Uterus (tissue), 4 donors: ENCODE measurements at places on chromosomes 11 and 22. TPM values are rescaled to one million over a fixed set of nuclear protein-coding genes. Genes with fewer than 3 reads are reported as not detected.
A peak's percentile ranks its signal among the peaks of the same experiment; 100 is the strongest.

GRCh38 chr22:30649430-30650007, 13.9 kb downstream of the SLC35E4 start:
- no peaks in the 10 kb centered on the region for H3K36me3 ChIP-seq
- H3K27ac ChIP-seq = no peak overlapping the region
- H3K4me3 ChIP-seq = no peak overlapping the region
- no peaks in the 10 kb centered on the region for H3K27me3 ChIP-seq
- peak; percentile 50 for DNase-seq

DNA sequence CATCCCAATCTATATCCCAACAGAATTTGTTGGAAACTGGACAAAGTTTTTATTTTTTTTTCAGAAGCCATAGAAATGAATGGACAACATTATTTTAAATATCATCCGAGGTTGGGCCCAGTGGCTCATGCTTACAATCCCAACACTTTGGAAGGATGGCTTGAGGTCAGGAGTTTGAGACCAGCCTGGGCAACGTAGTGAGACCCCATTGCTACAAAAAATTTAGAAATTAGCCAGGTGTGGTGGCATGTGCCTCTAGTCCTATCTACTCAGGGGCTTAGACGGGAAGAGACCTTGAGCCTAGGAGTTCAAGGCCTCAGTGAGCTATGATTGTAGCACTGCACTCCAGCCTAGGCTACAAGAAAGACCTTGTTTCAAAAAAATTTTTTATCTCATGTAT, 4.1 kb upstream of the SLC37A4 start:
- no peaks in the 10 kb centered on the region for H3K27me3 ChIP-seq
- H3K4me1 ChIP-seq = no peaks in the 10 kb centered on the region
- no peak overlapping the region for H3K27ac ChIP-seq
- no peak for DNase-seq
- H3K4me3 ChIP-seq = no peak overlapping the region

- no peaks in the 10 kb centered on the region for H3K4me1 ChIP-seq
- no peak overlapping the region for H3K27ac ChIP-seq
- no peaks in the 10 kb centered on the region for H3K27me3 ChIP-seq
- DNase-seq = no peak
Measured at GRCh38 chr11:36065436-36065835, 121.6 kb downstream of the LDLRAD3 start.

DNA sequence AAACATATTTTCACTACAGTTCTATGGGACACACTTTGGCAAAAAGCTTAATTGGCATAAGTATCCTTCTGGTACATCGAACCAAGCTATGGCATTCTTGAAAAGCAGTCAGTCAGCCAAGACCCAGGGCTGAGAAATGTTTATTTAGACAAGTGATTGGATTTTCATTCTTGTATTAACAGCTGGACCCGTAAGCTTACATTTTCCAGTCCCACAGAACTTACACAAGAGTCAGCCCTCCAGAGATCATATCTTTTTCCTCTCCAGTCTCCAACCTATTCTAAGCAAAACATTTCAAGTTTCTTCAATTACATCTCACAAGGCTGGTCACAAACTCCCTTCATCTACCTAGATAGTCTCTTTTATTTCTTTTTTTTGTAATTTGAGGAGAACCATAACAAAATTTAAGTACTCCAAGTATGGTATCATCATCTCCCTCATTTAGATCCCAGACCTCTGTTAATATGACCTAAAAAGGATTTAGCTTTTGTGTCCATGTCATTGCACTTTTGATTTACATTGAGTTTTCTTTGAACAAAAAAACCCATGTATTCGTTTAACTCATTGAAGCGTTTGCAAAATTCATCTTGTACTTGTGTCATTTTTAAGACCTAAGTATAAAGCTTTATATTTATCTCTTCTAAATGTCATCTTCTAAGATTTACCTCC, 67.9 kb upstream of the GRK3 start:
- H3K27me3 ChIP-seq = no peaks in the 10 kb centered on the region
- no peak overlapping the region for H3K27ac ChIP-seq
- no peak for DNase-seq
- no peaks in the 10 kb centered on the region for H3K36me3 ChIP-seq

DNA sequence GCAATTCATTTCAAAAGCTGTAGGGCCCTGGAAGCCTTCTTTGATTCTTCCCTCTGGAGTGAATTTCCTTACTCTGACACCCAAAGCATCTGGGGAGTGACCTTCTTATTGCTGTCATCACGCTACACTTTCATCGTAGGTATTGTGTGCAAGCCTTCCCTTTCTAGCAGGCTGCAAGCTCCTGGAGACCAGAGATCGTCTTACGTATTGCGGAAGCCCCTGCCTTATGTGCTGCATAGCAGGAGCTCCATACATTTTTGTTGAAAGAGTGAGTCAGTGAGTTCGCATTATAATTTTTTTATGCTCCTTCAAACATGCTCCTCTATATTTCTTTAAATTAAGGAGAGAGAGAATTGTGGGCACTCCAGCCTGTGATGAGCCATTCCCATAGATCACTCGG, 21.2 kb upstream of the TMEM218 start:
- no peak overlapping the region for H3K27ac ChIP-seq
- H3K4me3 ChIP-seq = no peak overlapping the region
- DNase-seq = no peak
- H3K36me3 ChIP-seq = no peaks in the 10 kb centered on the region
- H3K27me3 ChIP-seq = no peaks in the 10 kb centered on the region

DNA sequence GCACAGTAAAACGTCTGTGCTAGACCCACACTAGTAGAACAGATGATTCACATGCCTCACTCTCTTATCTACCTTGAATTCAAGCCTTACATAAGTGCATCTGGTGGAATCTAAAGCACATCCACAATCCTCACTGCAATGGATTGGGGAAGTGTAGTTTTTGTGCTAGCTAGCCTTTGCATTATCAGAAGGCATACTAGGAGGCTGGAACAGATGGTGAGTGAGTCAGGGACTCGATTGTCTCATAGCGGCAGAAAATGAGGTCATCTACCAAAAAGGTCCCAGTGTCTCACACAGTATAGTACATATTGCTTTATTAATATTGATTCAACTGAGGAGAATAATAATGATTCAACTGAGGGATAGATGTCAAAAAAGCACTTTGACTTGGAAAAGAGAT, 9.3 kb downstream of the MSANTD4 start:
- no peak overlapping the region for H3K27ac ChIP-seq
- H3K36me3 ChIP-seq = no peaks in the 10 kb centered on the region
- H3K4me1 ChIP-seq = no peaks in the 10 kb centered on the region
- H3K4me3 ChIP-seq = no peak overlapping the region

- DNase-seq = no peak
- no peaks in the 10 kb centered on the region for H3K27me3 ChIP-seq
- no peak overlapping the region for H3K27ac ChIP-seq
- H3K4me1 ChIP-seq = no peaks in the 10 kb centered on the region
- no peaks in the 10 kb centered on the region for H3K36me3 ChIP-seq
Measured at GRCh38 chr22:38286915-38287669, 14.3 kb upstream of the TMEM184B start.

DNA sequence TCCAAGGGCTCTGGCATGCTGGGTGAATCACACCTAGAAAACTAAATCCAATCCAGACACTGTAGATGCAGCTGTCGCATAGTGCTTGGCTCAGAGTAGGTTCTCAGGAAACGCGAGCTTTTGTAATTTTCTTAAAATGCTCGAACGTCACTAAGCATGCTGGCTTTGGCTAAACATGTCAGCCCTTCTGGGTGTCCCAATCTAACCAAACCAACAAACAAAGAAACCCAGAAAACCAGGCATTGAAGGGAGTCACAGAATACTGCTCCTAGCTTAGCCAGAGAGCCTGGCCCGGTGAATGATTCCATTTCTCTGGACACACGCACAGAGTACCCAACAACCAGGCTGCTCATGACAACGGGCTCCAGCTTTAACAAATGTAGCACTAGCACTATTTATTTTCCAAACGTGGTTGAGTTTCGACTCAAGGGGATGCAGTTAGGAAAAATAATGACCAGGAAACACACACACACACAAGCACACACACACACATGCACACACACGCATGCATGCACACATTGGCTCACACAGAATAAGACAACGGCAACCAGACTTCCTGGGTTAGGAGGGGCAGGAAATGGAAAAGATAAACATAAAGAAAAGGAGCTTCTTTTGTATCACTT, 492.6 kb downstream of the MIAT start:
- H3K4me3 ChIP-seq = no peak overlapping the region
- no peaks in the 10 kb centered on the region for H3K4me1 ChIP-seq
- H3K27me3 ChIP-seq = no peaks in the 10 kb centered on the region
- no peak overlapping the region for H3K27ac ChIP-seq
- no peak for DNase-seq

- H3K4me3 ChIP-seq = no peak overlapping the region
- H3K27ac ChIP-seq = no peak overlapping the region
- no peaks in the 10 kb centered on the region for H3K4me1 ChIP-seq
- no peaks in the 10 kb centered on the region for H3K36me3 ChIP-seq
- no peak for DNase-seq
Measured at GRCh38 chr11:69151836-69152235, 3.9 kb upstream of the SMIM38 start.

DNA sequence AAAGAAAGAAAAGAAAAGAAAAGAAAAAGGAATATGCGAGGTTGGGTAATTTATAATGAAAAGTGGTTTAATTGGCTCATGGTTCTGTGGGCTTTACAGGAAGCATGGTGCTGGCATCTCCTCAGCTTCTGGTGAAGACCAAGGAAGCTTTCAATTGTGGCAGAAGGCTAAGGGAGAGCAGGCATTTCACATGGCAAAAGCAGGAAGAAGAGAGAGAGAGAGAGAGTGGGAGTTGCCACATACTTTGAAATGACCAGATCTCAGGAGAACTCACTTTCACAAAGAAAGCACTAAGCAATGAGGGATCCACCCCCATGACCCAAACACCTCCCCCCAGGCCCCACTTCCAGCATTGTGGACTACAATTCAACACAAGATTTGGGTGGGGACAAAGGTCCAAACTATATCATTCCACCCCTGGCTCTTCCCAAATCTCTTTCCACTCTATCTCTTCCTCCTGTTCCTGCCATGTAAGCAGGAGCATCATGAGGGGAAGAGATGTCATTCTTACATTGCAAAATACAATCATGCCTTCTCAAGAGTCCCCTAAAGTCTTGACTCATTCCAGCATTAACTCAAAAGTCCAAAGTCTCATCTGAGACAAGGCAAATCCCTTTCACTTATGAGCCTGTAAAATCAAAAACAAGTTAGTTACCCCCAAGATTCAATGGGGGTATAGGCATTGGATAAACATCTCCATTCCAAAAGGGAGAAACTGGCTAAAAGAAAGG, 38.9 kb downstream of the LINC01488 start:
- no peak for DNase-seq
- no peaks in the 10 kb centered on the region for H3K4me1 ChIP-seq
- no peaks in the 10 kb centered on the region for H3K36me3 ChIP-seq
- H3K4me3 ChIP-seq = no peak overlapping the region

DNA sequence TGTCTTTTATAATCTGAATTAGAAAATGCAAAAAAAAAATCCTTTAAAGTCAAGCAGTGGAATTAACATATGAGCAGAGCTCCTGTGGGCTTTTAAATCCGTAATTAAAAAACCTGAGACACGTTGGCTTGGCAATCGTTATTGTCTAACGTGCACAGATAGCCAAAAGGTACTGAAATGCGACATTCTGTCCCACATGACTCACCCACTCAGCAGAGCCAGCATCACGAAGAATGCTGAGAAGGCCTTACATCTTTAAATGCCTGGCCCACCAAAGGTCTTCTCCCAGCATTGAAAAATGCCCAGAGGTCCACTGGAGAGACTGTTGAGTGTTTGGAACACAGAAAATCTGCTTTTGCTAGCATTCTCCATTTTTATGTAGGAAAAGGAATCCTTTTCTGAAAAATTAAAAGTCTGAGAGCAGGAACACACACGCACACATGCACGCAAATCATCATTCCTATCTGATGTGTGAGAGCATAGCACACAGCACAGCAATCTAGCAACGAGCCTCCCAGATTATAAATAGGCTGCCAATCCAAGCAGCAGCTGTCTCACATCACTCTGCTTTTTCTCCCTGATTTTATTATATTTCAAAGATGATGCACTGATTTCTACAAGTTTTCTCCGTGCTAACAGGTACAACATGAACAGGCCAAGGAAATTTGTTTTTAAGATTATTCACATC, 94.5 kb downstream of the PHF21A start:
- H3K27ac ChIP-seq = no peak overlapping the region
- H3K27me3 ChIP-seq = no peaks in the 10 kb centered on the region
- H3K4me1 ChIP-seq = no peaks in the 10 kb centered on the region
- no peak for DNase-seq

Gene ARFGAP2
- total RNA-seq = 57.4 TPM

Gene PAX6
- total RNA-seq = 0.62 TPM

Gene FBXO3
- 47.1 TPM for total RNA-seq

Gene GLYATL1
- total RNA-seq = not detected

Gene PANX3
- not detected for total RNA-seq

Gene KRTAP5-11
- not detected for total RNA-seq

Gene MUC15
- not detected for total RNA-seq
